Mammary epithelial cell (primary cell): ENCODE measurements at places on chromosomes 4 and X. TPM values are rescaled to one million over a fixed set of nuclear protein-coding genes. Genes with fewer than 3 reads are reported as not detected.

The TIMM17B gene
- 28.0 TPM for total RNA-seq

The GBA3 gene
- 0.14 and 0.27 TPM in 2 replicates for total RNA-seq

The PCSK1N gene
- 36.3 and 36.4 TPM in 2 replicates for total RNA-seq

The TBC1D8B gene
- 12.8 TPM for total RNA-seq

The NDNF gene
- not detected in 2 replicates for total RNA-seq
